ENCODE measurements at places on chromosomes 7 and 10. TPM values are rescaled to one million over a fixed set of nuclear protein-coding genes. Genes with fewer than 3 reads are reported as not detected.

The ABCA13 gene
- 0.11 TPM for total RNA-seq

The NET1 gene
- total RNA-seq: 355 TPM

The AGR3 gene
- 188 TPM for total RNA-seq

The HOXA4 gene
- 5.1 TPM for total RNA-seq

The GPR22 gene
- total RNA-seq: not detected

The LRIT2 gene
- not detected for total RNA-seq

The NPC1L1 gene
- total RNA-seq: not detected

The REEP3 gene
- total RNA-seq: 56.4 TPM

The GJD4 gene
- not detected for total RNA-seq

The NACAD gene
- 1.5 TPM for total RNA-seq

The COL13A1 gene
- total RNA-seq: 1.4 TPM

The RBP3 gene
- not detected for total RNA-seq

The KEL gene
- not detected for total RNA-seq

The INA gene
- 0.18 TPM for total RNA-seq

The RASA4B gene
- 22.5 TPM for total RNA-seq

The CLEC2L gene
- total RNA-seq: not detected

The TMEM213 gene
- total RNA-seq: not detected

The FAM241B gene
- total RNA-seq: 1.7 TPM

The BMPER gene
- 1.5 TPM for total RNA-seq

The PLEKHS1 gene
- 6.6 TPM for total RNA-seq

The HECW1 gene
- total RNA-seq: 0.89 TPM

The SPDYE5 gene
- not detected for total RNA-seq

The BUB3 gene
- 58.2 TPM for total RNA-seq

The MMS19 gene
- 38.9 TPM for total RNA-seq

The ATG9B gene
- total RNA-seq: not detected

The CH25H gene
- 0.46 TPM for total RNA-seq

The SRGN gene
- total RNA-seq: 38.0 TPM

The CFAP58 gene
- total RNA-seq: 0.20 TPM

The CDC14C gene
- not detected for total RNA-seq

The DOCK1 gene
- 65.8 TPM for total RNA-seq

The UCMA gene
- total RNA-seq: not detected

The PIP4K2A gene
- 11.3 TPM for total RNA-seq

The JAKMIP3 gene
- 0.14 TPM for total RNA-seq

The ST8SIA6 gene
- 1.1 TPM for total RNA-seq

The CDHR1 gene
- 127 TPM for total RNA-seq

The KAZALD1 gene
- total RNA-seq: 17.7 TPM

The NEUROG3 gene
- 2.4 TPM for total RNA-seq

The CABCOCO1 gene
- not detected for total RNA-seq

The C10orf105 gene
- 0.08 TPM for total RNA-seq

The HOXA1 gene
- 3.0 TPM for total RNA-seq

The ELN gene
- total RNA-seq: 10.3 TPM

The ACSL5 gene
- total RNA-seq: 301 TPM

The GNGT1 gene
- total RNA-seq: not detected

The GOLGA7B gene
- total RNA-seq: 0.46 TPM

The HABP2 gene
- not detected for total RNA-seq

The ADCY1 gene
- total RNA-seq: 1.2 TPM

The SLC39A12 gene
- total RNA-seq: not detected

The AS3MT gene
- 1.2 TPM for total RNA-seq

The SEC61A2 gene
- 5.7 TPM for total RNA-seq

The SAP25 gene
- 1.1 TPM for total RNA-seq

The ZNF239 gene
- 1.5 TPM for total RNA-seq

Measured in left colon (tissue), 2 donors.